NCI-H2171 (cell line): ENCODE measurements at places on chromosomes 7 and 10.
A peak's percentile ranks its signal among the peaks of the same experiment; 100 is the strongest.

GRCh38 chr10:71634531-71635164 lies 84.9 kb downstream of the C10orf105 start:
- no peak for DNase-seq

GRCh38 chr7:28700096-28700495 lies 258.0 kb downstream of the TRIL start:
- peak; percentile 18 for DNase-seq

GRCh38 chr7:39130857-39131526 lies 153.3 kb downstream of the POU6F2 start:
- peak; percentile 81 for DNase-seq

DNA sequence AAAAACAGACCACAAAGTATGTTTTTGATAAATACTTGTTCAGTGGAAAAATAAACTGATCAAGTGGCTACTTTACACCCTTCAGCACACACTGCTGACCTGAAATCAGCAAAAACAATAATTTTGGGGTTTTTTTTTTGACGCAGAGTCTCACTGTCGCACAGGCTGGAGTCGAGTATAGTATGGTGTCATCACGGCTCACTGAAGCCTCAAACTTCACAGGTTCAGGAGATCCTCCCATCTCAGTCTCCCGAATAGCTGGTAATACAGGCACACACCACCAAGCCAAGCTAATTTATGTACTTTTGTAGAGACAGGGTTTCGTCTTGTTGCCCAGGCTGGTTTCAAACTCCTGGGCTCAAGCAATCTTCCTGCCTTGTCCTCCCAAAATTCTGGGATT lies 30.6 kb downstream of the TARP start:
- DNase-seq = no peak

DNA sequence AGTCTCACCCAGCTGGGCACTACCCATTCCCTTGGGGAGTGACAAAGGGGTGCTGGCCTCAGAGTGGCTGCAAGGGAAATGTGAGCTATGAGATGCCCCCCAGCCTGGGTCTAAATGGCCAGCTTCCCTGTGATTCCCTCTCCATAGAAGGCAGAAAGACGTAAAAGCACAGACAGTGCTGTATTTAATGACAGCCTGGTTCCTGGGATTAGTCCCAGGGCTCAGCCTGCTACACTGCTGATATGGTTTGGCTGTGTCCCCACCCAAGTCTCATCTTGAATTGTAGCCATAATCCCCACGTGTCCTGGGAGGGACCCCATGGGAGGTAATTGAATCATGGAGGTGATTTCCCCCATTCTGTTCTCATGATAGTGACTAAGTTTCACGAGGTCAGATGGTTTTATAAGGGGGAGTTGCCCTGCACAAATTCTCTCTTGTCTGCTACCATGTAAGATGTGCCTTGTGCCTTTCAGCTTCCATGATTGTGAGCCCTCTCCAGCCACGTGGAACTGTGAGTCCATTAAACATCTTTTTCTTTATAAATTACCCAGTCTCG lies 23.9 kb upstream of the CALN1 start:
- DNase-seq = peak; percentile 33

DNA sequence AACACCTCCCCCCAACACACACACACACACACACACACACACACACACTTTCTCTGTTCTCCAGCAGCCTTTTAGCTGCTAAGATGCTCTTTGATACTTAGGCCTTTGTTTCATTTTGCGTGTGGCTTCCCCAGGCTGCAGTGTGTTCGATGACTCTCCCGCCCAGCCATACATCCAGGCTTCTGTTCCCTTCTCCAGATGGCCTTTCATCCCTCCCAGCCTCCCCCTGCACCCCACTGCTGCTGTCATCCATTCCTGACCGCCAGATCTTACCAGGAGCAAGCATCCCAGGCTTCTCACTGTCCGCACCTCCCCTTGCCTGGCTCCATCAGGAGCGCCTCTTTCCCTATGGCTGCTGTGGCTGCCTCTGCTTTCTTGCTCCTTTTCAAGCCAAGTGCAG lies 77.8 kb upstream of the PPIF start:
- no peak for DNase-seq

DNA sequence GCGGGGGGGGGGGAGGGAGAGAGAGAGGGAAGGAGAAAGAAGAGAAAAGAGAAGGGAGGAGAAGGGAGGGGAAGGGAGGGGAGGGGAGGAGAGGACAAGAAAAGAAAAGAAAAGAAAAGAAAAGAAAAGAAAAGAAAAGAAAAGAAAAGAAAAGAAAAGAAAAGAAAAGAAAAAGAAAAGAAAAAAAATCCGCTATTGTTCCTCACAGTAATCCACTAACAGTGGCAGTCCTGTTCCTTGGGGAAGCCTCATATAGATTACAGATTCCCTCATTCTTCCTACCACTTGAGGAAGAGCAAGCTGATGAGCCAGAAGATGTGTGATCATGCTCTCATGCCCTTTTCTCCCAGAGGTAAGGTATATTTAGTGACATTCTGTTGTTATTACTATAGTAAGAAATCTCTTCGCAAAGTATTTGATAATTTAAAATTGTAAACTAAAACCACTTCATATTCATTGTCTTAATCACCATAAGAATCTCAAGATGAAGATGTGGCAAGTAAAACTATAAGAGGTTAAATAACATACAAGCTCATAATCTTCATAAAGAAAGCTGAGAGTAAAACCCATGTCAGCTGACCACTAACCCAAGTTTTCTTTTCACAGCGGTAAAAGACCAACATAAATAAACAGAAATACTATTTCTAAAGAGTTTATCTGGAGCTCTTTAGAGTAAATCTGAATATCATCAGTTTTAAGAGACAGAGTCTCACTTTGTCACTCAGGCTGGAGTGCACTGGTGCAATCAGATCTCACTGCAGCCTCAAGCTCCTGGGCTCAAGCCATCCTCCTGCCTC lies 128.1 kb downstream of the JMJD1C start:
- no peak for DNase-seq
